ENCODE measurements at places on chromosomes 7 and 10.

GRCh38 chr7:84091318-84091717 is 103.3 kb downstream of the SEMA3A start:
- no peak for DNase-seq

- DNase-seq: no peak
These were observed 160.3 kb upstream of the NRP1 start for GRCh38 chr10:33494694-33495265.

GRCh38 chr7:106597014-106597413 is 63.9 kb downstream of the CCDC71L start:
- DNase-seq: no peak

GRCh38 chr10:75350791-75351190 is 50.8 kb downstream of the ZNF503 start:
- no peak for DNase-seq

- no peak for DNase-seq
These were observed 326.8 kb upstream of the POT1 start for GRCh38 chr7:125256446-125256845.

DNA sequence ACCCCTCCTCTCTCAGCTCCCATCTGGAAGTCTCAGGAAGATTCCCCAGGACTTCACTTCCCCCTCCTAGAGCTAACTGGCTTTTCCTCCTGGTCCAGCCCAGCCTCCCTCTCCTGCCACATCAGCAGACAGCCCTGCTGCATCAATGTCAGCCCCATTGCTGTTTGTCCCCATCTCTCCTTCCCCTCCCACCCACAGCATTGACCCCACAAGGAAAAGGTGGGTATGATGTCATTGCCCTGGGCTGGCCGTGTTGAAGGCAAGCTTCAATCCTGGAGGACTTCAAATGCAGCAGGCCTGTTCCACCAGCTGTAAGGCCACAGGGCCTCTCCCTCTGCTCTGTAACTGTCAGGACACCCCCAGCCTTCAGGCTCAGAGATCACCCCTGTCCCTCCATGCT is 66.5 kb downstream of the C10orf105 start:
- no peak for DNase-seq

GRCh38 chr7:1311406-1312135 is 78.9 kb downstream of the UNCX start:
- DNase-seq: no peak

DNA sequence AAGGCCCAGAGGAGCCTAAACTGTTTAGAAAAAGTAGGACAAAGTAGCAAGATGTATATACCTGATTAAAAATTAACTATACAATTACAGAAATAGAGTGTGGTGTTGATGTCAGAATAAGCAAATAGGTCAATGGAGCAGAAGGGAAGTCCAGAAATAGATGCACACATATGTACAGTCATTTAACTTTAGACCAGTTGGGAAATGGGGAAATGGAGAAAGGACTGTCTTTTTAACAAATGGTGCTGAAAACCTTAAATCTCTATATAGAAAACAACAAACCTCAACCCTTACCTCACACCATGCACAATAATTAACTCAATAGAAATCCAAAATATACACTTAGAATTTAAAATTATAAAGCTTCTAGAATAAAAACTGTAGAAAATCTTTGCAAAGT is 72.2 kb downstream of the CH25H start:
- no peak for DNase-seq

- DNase-seq: no peak
These were observed 7.0 kb downstream of the NPC1L1 start for GRCh38 chr7:44534087-44534486.

- DNase-seq: no peak
These were observed 71.5 kb upstream of the FAM133B start for GRCh38 chr7:92661651-92662050.

DNA sequence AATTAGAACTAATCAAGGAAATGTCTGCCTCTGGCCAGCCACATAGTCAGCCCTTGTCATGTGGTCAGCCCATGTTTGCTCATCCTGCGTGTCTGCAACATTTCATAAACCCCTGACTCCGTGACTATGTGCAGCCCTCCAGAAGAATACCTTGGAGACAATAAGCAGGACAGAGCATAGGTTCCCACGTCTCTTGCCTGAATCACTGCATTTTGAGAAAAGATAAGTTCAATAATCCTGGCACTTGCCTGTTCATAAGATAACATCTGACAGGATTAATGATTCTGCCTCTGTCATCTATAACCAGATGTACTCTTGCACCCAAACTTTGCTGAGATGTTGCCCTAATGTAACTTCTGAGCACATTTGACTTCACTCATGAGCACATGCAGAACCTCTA is 78.4 kb downstream of the AKR1D1 start:
- DNase-seq: no peak

DNA sequence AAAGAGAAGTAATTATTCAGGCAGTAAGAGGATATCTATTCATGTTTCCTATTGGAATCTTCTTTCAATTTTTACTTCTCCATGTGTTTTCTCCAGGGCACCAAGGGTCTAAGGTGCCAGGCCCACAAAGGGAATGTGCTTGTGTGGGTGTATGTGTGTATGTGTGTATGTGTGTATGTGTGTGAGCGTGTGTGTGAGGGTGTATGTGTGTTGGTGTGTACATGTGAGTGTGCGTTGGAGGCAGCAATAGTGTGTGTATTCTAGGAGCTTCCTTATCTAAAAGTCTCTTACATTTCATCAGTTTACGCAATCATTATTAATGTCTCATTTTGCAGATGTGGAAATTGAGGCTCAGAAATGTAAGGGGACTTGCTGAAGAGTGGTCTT is 28.3 kb downstream of the RAMP3 start:
- DNase-seq: no peak

- DNase-seq: no peak
These were observed 51.2 kb upstream of the LAMB4 start for GRCh38 chr7:108181073-108181985.

- no peak for DNase-seq
These were observed 272.9 kb downstream of the TRIL start for GRCh38 chr7:28685242-28685643.

DNA sequence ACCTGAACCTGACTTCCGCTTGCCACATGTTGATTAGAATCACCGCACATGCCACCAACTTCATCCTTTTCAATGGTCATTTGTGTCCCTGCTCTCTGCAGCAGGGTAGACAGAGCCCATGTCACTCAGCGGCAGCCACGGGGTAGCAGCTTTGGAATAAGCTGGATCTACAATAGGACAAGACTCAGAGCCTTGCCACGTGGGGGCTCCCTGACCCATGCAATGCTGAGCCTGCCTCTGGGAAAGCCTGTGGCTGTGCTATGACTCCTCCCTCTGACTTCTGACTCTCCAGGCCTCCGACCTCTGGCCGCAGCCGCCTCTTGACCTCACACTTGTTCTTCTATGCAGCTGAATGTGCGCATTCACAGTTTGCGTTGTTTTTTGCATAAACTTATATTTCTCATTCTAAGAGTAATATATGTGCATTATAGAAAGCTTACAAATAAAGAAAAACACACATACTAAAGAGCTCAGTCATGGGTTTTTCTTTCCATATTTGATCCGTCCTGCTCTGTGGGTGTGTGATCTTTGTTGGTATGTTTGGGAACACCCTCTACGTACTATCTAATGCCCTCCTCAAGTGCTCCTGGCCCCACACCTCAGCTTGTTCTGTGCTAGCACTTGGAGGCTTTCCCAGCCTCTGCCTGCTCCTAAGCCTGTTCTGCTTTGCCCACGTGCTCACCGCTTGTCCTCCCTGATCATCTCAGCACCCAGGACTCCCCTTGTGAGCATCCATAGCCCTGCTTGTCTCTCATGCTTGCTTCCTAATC is 198.0 kb upstream of the MKI67 start:
- no peak for DNase-seq

DNA sequence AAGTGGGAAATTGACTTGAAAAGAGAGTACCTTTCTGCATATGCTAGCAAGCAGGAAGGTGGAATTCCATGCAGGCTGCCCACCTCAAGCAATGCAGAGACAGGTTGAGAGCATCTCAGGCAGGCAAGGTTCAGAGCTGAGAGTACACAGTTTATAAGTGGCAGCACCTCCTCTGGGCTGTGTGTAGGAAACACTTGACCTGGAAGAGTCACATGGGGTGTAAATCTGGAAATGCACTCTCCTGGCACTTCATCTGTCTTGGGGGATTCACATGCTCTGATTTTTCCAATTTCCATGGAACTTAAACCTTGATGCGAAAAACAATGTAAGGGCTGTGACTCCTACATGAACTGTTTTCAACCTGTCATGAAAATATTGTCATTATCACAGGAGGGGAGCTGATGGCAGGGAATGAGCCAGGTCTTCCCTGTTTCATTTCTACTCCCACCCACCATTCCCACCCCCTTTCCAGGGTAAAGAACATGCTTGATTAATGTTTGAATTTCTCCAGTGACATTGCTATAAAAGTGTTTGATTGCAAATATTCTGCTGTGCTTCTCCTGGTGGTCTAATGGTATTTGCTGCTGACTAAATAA is 328.3 kb downstream of the BICC1 start:
- DNase-seq: no peak

GRCh38 chr10:104336821-104337467 is 1.3 kb downstream of the ITPRIP start:
- DNase-seq: no peak

DNA sequence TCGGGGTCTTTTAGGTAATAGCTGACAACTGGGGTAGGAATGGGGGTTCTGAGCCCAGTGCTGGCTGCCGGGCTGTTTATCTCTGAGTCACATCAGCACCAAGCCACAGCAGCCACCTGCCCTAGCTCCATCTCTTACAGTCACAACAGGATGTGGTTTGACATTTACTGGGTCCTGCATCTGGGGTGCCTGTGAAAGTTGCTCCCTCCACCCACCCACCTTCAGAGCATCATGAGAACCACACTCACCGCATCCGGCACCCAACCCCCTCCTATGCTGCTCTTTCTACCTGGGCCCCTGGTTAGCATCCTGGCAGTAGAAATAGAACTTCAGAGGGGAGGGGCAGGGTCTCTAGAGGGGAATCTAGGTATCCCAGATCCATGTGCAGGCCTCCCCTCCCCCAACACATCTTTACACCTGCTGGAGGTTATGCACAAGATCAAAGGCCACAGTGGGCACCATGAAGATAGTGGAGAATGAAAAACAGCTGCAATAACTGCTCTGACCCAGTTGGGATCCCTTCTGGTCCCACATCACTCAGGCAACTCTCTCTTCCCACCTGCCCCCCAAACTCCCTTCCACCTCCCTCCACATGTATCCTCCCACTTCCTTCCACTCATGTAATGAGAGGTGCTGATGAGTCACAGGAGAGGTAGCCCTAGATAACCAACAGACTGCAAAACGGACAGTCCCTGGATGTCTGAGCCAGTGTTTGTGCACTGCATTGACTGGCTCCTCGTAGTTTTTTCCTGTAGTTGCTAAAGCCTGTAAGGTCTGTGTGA is 38.2 kb downstream of the PRSS2 start:
- DNase-seq: peak; percentile 96
